Foreskin keratinocyte (primary cell): ENCODE measurements at places on chromosomes 6 and 20. TPM values are rescaled to one million over a fixed set of nuclear protein-coding genes. Genes with fewer than 3 reads are reported as not detected.
A peak's percentile ranks its signal among the peaks of the same experiment; 100 is the strongest.

- no peak for DNase-seq
Observed at GRCh38 chr6:119738425-119738824, 388.9 kb upstream of the MAN1A1 start.

Gene TDRD6
- 0.03 and 0.04 TPM in 2 replicates for total RNA-seq

Gene SPATS1
- total RNA-seq: not detected in 2 replicates

DNA sequence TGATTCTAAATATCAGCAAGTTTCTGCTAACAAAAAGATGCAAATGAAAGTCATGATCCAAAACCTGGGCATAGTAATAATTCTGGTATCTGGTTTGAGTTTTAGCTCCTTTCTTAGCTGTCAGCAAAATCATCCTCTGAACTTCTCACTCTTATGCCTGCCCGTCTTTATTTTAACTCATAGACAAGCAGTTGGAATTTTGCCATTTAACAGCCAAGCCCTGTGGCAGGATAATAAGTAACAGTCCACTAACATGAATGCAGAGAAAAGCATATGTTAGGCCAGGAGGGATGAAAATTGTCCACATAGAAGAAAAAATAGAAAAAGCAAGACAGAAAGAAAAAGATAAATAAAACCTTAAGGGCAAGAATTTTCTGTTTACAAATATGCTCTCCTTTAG, 170.0 kb upstream of the LAMA2 start:
- no peak for DNase-seq

Gene COL21A1
- 0.11 and 0.78 TPM in 2 replicates for total RNA-seq

GRCh38 chr6:136774228-136775041, 17.8 kb downstream of the MAP3K5 start:
- no peak for DNase-seq

DNA sequence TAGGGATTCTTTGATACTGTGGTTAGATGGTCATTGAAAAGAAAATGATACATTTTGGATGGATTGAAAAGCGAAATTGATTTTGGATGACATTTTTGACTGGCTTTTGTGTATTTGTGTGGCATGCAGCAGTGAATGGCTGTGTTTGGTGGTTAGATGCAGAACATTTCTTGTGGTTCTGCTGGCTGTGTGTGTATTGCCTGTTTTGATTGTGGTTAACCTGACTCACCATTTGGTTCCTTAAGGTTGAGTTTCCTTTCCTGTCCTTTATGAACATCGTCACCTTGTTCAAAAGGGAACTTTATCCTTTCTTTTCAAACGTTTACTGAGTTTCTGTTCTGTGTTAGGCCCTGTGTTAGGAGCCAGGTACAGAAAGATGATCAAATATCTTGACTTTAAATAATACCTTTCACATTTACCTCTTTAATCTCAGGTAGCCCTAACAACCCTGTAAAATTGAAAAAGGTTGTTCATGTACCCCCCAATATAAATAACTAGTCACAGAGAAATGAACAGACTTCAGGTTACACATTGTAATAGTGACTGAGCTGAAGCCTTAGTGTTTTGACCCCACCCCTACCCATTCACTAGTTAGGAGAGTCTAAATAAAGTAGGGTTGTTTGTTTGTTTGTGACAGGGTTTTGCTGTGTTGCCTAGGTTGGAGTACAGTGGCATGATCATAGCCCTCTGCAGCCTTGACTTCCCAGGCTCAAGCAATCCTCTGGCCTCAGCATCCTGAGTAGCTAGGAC, 23.8 kb downstream of the ANKS1A start:
- DNase-seq: no peak

Gene WFDC6
- not detected in 2 replicates for total RNA-seq

Gene FOXC1
- 3.5 and 5.0 TPM in 2 replicates for total RNA-seq

Gene RIN2
- total RNA-seq: 60.1 and 70.2 TPM in 2 replicates

Gene C20orf141
- not detected in 2 replicates for total RNA-seq

GRCh38 chr6:160139420-160139851, 17.8 kb downstream of the SLC22A1 start:
- peak; percentile 93 for DNase-seq

Gene RHAG
- not detected in 2 replicates for total RNA-seq

- DNase-seq: no peak
Observed at GRCh38 chr6:44629636-44630035, 242.1 kb downstream of the CDC5L start.

Gene NPBWR2
- not detected in 2 replicates for total RNA-seq

DNA sequence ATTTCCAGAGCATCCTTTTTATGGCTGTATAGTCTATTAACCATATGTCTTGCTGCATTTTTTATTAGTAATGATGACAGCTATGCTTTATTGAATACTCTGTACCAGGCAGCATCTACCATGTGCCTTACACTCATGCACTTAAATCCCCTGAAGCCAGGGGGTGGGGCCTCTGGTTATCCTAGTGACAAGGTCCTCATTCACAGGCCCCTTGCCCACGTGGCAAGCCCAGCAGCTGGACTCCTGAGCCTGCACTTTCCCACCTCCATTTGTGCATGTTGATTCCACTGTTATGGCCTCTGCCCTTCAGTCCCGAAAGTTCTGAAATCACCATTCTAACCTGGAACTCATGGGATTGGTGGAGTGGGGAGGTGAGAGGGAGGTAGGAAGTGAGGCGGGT, 22.3 kb downstream of the ACTR5 start:
- DNase-seq: no peak
